ENCODE measurements at places on chromosomes 11 and 22. TPM values are rescaled to one million over a fixed set of nuclear protein-coding genes. Genes with fewer than 3 reads are reported as not detected.

FAM180B gene
- not detected for total RNA-seq

- no peaks in the 10 kb centered on the region for H3K27me3 ChIP-seq
- H3K36me3 ChIP-seq: no peaks in the 10 kb centered on the region
- H3K4me1 ChIP-seq: no peaks in the 10 kb centered on the region
- no peak overlapping the region for H3K4me3 ChIP-seq
- no peak overlapping the region for H3K27ac ChIP-seq
Observed at GRCh38 chr11:72190631-72191071, 1.3 kb upstream of the FOLR1 start.

DNA sequence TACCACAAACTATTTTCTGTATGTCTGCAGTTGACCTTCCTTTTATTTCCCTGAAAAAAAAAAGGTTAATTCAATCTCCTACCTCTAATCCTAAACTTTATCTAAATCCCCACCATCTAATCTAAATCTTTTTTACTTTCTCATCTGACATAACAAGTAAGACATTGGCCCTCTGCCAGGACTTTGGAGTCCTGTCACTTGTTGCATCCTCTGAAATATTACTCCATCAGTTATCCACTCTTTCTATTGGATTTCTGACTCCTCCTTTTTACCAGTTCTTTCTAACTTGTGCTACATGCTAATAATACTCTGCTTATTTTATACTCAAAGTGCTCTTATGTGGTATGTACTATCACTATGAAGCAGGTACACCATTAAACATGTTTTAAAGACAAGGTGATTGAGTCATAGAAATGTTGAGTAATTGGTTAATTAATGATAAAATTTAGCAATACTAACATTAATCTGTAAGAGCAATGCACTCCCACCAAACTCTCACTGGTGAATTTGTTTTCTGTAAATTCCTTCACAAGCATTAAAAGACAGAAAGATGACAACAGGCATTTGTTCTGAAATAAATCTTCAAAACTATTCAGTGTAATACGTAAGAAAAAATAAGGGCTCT, 914.2 kb upstream of the RAG2 start:
- no peaks in the 10 kb centered on the region for H3K27me3 ChIP-seq
- no peak overlapping the region for H3K4me3 ChIP-seq
- H3K4me1 ChIP-seq: no peaks in the 10 kb centered on the region
- no peaks in the 10 kb centered on the region for H3K36me3 ChIP-seq
- no peak overlapping the region for H3K27ac ChIP-seq
- DNase-seq: no peak

GRCh38 chr11:130157101-130157500, 2.5 kb upstream of the ST14 start:
- H3K4me3 ChIP-seq: no peak overlapping the region
- no peak for DNase-seq
- no peaks in the 10 kb centered on the region for H3K36me3 ChIP-seq

GRCh38 chr11:106421676-106422292, 344.3 kb downstream of the AASDHPPT start:
- no peak overlapping the region for H3K4me3 ChIP-seq
- H3K27me3 ChIP-seq: no peaks in the 10 kb centered on the region
- DNase-seq: no peak
- no peak overlapping the region for H3K27ac ChIP-seq
- H3K36me3 ChIP-seq: no peaks in the 10 kb centered on the region

DNA sequence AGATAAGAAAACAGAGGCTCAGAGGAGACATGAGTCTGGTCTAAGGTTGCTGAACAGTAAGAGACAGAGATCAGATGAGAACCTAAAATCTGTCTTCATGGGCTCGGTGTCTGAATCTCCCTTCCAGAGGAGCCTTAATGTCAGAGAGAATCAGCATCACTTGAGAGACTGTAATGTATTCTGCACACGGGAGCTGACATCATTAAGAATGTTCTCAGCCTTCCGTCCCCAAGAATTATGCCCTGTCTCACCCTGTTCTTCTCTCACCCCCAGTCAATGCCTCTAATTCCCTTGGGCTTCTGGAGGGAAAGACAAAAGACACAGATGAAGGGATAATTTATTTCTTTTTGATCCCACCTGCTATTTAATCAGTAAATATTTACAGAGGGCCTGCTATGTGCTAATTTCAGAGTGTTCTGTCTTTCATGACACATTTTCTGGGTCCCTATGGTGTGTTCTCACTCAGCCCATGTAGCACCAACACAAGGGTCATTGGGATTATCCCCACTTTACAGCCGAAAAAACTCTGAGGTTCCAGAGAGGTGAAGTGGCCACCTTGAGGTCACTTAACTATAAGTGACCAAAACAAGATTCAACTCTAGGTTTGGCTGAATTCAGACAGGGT, 61.8 kb downstream of the CD82 start:
- peaks cover 9% of the 10 kb centered on the region for H3K4me1 ChIP-seq
- no peaks in the 10 kb centered on the region for H3K27me3 ChIP-seq

Data from pancreas (tissue), 10 donors.